ENCODE measurements at places on chromosomes 7 and 10. TPM values are rescaled to one million over a fixed set of nuclear protein-coding genes. Genes with fewer than 3 reads are reported as not detected.

NPSR1 gene
- not detected for polyA plus RNA-seq

DNA sequence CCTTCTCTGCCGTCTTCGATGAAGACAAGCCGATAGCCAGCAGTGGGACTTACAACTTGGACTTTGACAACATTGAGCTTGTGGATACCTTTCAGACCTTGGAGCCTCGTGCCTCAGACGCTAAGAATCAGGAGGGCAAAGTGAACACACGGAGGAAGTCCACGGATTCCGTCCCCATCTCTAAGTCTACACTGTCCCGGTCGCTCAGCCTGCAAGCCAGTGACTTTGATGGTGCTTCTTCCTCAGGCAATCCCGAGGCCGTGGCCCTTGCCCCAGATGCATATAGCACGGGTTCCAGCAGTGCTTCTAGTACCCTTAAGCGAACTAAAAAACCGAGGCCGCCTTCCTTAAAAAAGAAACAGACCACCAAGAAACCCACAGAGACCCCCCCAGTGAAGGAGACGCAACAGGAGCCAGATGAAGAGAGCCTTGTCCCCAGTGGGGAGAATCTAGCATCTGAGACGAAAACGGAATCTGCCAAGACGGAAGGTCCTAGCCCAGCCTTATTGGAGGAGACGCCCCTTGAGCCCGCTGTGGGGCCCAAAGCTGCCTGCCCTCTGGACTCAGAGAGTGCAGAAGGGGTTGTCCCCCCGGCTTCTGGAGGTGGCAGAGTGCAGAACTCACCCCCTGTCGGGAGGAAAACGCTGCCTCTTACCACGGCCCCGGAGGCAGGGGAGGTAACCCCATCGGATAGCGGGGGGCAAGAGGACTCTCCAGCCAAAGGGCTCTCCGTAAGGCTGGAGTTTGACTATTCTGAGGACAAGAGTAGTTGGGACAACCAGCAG, 60.4 kb upstream of the BTBD16 start:
- no peak for DNase-seq

GRCh38 chr10:4121502-4122380, 336.7 kb upstream of the KLF6 start:
- DNase-seq, result no peak

DNA sequence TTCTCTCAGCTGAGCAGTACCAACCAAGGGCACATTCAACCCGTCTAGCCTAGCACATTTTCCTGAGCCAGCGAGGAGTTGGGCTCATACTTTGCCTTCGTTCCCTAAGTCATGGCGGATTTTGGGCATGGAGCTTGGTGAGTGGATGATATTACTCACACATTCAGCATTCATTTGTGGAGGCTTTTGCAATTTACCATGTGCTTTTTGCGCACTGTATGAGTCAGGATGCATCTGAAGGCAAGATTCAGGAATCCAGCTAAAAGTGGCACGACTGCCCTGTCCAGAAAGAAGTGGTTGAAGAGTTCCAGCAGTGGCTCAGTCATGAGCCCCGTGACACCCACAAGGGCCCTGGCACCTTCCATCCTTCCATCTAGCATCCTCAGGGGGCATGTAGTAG, 24.2 kb upstream of the MGMT start:
- DNase-seq, result no peak
